T-helper 17 cell (primary cell): ENCODE measurements at places on chromosomes 1 and 21. TPM values are rescaled to one million over a fixed set of nuclear protein-coding genes. Genes with fewer than 3 reads are reported as not detected.

CALML6 gene
- total RNA-seq: 0.55 TPM

DNA sequence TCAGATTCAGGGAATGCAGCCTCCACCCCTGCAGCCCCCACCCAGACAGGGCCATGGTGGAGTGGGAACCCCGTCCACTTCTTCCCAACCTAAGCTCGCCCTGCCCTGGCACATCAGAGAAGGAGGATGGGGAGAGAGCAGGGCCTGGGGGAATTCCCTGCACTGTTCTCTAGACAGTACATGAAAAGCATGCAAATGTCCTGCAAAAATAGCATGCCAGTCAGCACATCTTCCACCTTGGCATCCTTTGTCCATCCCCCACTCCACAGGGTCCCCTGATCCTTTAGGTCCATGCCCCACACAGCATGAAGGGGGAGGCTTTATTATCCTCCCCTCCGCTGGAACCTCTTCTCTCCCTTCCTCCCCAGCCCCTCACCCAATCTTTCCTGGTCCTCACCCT is 35.0 kb upstream of the RD3 start:
- H3K4me1 ChIP-seq: peaks cover 11% of the 10 kb centered on the region
- no peak for DNase-seq
- H3K27me3 ChIP-seq: peaks cover 9% of the 10 kb centered on the region
- peaks cover 4% of the 10 kb centered on the region for H3K36me3 ChIP-seq
- H3K27ac ChIP-seq: no peak overlapping the region
- H3K4me3 ChIP-seq: no peak overlapping the region

KCNN3 gene
- total RNA-seq: 0.12 TPM

GRCh38 chr1:223774134-223774814 is 61.9 kb downstream of the CAPN2 start:
- H3K4me1 ChIP-seq: peaks cover 31% of the 10 kb centered on the region
- peaks cover 17% of the 10 kb centered on the region for H3K36me3 ChIP-seq
- DNase-seq: no peak

GRCh38 chr1:247337250-247337746 is 5.6 kb upstream of the ZNF496 start:
- no peaks in the 10 kb centered on the region for H3K27me3 ChIP-seq
- H3K4me3 ChIP-seq: no peak overlapping the region
- no peaks in the 10 kb centered on the region for H3K36me3 ChIP-seq
- peaks cover 15% of the 10 kb centered on the region for H3K4me1 ChIP-seq
- no peak for DNase-seq
- no peak overlapping the region for H3K27ac ChIP-seq

TACSTD2 gene
- total RNA-seq: 0.23 TPM

IGFN1 gene
- total RNA-seq: not detected

DNA sequence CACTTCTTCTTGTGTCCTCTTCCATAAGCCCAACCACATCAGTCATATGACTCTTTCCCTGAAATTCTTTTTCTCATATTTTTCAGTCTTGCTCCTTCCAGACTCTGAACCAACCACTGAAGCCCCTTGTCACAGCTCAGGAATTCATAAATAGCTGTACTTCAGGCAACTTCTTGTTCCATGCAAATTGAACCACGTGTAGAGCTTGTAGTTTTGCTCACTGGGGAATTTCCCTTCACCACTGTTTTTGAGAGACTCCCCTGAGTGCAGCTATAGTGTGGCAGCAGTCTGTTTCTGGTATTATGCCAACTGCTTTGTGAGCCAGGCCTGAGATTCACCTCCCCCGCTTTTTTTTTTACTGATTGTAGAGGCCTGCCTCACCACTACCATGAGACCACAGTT is 150.3 kb upstream of the SPAG17 start:
- no peaks in the 10 kb centered on the region for H3K36me3 ChIP-seq
- no peak overlapping the region for H3K27ac ChIP-seq
- H3K27me3 ChIP-seq: no peaks in the 10 kb centered on the region
- H3K4me3 ChIP-seq: no peak overlapping the region
- DNase-seq: no peak

FCN3 gene
- not detected for total RNA-seq
